ENCODE measurements at places on chromosomes 2 and 18. TPM values are rescaled to one million over a fixed set of nuclear protein-coding genes. Genes with fewer than 3 reads are reported as not detected.

KYNU gene
- not detected for polyA plus RNA-seq

DYNAP gene
- not detected for polyA plus RNA-seq

E2F6 gene
- 15.3 TPM for polyA plus RNA-seq

CD28 gene
- 0.10 TPM for polyA plus RNA-seq

SERPINB4 gene
- not detected for polyA plus RNA-seq
